ENCODE measurements at places on chromosomes 16 and 17.

DNA sequence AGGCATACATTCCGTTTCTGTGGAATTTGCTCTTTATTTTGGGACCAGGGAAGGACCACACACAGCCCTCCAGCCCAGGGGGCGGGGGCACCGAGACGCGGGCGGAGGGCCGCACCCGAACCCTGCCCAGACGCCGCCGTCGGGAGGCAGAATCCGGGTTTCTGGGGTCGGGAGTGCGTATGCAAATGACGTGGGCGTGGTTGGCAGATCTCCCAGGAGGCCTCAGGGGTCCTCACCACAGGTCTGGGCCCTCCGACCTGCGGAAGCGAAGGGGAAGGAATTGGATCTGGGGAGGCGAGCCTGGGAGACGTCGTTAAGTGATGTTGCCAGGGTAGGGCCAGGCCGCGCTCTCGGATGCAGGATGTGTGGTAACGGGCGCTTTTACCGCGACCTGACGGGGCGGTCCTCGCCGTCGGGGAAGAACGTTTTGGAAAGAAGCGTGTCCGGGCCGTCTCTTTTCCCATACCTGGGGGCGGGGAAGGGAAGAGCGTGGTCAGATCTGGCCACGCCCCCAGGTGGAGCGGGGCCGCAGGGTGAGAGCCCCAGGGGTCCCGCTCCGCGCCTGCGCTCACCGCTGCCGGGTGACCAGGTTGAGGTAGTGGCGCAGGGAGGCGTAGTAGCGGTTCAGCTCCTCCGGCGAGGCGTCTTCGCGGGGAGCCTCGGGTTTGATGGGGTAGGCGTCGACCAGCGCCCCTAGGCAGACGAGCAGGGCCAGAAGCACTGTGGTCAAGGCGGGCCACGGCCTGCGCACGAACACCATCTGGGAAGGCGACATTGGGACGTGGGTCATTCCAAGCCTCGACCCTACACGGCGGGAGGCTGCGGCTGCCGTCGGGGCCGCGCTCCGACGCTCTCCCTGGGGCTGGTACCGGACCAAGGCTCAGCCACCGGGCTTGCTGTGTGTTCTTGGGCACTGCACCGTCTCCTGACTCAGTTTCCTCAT is 745 bp downstream of the PYY start:
- peak; percentile 83 for DNase-seq

GRCh38 chr17:74571621-74572270 is 4.4 kb upstream of the CD300H start:
- DNase-seq = no peak

GRCh38 chr16:4801962-4802658 is at the start of gene ROGDI:
Gene ROGDI (minus strand): TSS chr16:4802633. CDS start chr16:4802571, 62 bp downstream.
- DNase-seq = peak; percentile 95

- DNase-seq = no peak
Observed at GRCh38 chr17:67272312-67273047, 27.5 kb upstream of the HELZ start.

DNA sequence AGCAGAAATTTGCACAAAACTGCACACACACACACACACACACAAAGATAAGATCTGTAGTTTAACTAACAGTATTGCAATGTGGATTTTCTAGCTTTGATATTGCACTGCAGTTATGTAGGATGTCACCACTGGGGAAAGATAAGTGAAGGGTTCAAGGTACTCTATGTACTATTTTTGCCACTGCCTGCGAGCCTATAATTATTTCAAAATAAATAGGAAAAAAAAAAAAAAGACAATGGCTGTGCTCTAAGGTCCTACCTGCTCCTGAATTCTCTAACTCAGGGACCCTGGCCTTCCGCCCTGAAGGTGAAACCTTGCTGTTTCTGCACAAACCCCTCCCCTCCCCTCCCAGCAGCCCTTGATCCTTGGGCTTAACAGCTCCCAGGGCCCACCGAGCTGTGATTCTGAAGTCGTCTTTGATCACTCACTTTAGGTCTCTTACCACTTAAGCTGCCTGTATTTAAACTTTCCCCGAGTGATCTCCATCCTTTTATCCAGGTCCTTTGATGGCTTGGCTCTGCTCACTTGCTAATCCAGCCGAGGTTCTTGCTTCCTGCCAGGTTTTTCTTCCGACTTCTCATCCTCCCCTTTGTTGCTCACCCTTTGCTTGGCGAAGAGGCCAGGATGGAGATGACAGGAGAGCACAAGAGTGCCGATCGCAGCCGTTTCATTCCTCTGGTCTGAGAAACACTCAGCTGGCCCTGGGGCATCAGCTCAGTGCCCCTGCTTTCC is 37.7 kb downstream of the TMEM114 start:
- peak; percentile 47 for DNase-seq

GRCh38 chr16:81923296-81923695 is 88.0 kb downstream of the SDR42E1 start:
- no peak for DNase-seq

GRCh38 chr16:64184156-64184555 is 937.7 kb downstream of the CDH11 start:
- DNase-seq = no peak

DNA sequence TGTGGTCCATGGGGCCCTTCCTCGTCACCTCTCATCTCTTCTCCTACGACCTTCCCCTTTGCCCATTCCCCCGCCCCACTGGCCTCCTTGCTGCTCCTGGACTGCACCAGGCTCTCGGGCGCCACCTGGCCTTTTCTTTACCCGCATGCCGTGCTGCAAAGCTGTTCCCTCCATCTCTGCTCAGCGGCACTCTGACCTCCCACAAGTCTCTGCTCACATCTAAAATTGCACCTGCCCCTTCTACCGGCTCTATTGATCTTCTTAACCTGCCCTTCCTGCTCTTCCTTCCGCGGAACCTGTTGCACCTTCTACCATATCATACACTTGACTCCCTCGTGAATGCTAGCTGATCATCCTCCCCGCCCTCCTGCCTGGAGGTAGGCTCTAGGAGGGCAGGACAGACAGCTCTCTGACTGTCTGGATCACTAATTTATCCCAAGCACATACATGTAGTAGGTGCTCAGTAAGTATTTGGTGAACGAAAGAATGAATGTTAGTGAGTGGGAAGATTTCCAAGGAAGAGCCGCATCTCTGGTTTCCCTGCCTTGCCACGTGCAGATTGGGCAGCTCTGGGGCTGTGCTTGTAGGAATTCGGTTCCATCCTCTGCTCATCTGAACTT is 17.3 kb downstream of the DNAH17 start:
- peak; percentile 60 for DNase-seq

GRCh38 chr16:57013229-57013628 is 23.9 kb downstream of the NLRC5 start:
- no peak for DNase-seq

DNA sequence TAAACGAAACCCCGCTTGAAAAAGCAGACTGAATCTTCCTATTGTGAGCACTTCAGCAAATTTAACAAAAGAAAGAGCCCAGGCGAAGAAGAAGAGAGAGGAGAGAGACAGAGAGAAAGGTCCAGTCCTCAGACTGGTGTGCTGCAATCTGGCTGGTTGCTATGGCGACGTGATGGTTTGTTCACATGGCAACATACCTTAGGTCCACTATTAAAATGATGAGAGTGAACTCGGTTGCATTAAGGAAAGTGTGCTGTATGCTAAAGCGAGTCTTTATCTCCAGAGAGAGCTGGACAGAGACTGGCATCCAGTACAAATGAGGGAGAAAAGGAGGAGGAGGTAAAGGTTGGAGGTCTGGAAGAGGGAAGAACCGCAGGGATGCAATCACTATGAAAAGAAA is 271.8 kb upstream of the ZFHX3 start:
- DNase-seq = no peak

- no peak for DNase-seq
Observed at GRCh38 chr17:48484256-48484655, 46.6 kb downstream of the HOXB1 start.

DNA sequence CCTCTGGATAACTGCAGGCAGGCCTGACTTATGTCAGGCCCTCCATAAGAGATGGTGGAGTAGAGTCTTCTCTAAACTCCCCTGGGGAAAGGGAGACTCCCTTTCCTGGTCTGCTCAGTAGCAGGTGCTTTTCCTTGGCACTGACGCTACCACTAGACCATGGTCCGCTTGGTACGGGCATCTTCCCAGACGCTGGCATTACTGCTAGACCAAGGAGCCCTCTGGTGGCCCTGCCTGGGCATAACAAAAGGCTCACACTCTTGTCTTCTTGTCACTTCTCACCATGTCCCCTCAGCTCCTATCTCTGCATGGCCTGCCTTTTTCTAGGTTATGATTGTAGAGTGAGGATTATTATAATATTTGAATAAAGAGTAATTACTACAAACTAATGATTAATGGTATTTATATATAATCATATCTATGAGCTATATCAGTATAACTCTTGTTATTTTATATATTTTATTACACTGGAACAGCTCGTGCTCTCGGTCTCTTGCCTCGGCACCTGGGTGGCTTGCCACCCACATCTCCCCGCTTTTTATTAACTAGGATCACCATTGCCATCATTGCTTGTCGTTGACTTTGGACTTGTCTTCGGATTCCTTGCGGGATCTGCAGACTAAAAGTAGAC is 59.8 kb upstream of the ARL4D start:
- DNase-seq = peak; percentile 67

DNA sequence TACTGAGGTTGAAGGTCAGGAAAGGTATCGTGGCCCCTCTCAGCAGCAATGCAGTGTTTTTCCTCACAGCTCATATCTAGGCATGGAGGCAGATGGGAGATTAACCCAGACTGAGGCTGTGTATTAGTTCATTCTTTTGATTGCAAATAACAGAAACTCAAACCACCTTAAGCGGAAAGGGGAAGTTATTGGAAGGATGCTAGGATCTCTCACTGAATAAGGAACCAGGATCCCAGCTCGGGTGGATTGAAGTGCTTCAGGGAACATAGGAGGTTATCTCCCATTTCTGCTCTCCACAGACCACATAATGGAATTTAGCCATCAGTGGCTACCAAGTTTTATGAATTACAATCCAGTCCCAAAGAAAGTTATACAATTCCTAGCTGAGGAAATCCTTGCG is 8.2 kb downstream of the ZNF689 start:
- no peak for DNase-seq

DNA sequence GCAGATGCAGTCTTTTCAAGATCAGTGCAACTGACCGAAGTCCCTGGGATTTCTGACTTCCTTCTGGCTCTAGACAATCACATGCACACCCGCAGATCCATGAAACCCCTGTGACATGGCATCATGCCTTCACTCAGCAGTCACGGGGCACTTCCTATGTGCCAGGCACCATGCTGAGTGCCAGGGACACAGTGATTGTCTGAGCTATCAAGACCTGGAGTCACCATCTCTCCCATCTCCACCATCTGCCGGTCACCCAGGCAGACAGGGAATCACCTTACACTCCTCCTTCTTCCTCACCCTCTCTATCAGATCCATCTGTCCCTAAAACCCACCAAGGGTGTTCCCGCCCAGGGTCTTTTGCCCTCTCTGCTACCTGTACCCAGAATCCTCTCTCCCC is 5.3 kb downstream of the BEAN1 start:
- DNase-seq = no peak

DNA sequence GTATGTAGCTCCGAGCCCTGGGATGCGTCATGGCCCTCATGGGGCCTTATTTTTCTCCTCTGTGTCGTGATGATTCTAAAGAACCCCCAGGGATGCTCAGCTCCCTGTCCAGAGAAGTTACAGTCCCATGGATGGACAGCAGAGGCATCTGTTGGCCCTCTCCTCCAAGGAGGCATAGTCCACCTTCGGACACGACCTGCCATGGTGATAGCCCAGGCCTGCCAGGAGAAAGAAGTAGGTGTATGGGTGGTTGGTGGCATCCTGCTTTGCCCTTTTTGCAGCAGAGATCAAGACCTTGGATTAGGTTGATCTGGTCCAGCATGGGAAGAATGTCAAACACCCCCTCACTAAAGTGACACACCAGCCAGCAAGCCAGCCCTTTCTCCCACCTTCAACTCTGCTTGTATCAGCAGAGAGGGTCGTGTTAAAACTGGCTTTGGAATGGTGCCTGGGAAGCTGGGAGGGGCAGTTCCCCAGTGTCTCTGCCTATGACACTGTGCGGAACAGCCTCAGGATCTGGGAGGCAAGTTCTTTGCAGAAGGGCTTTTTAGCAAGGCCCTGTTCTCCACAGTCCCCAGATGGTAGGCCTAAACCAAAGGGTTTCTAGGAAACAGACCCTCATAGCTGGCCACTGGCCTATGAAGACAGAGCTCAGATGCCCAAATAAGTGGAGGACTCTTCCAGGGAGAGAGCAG is 259.9 kb upstream of the RPL38 start:
- DNase-seq = no peak

DNA sequence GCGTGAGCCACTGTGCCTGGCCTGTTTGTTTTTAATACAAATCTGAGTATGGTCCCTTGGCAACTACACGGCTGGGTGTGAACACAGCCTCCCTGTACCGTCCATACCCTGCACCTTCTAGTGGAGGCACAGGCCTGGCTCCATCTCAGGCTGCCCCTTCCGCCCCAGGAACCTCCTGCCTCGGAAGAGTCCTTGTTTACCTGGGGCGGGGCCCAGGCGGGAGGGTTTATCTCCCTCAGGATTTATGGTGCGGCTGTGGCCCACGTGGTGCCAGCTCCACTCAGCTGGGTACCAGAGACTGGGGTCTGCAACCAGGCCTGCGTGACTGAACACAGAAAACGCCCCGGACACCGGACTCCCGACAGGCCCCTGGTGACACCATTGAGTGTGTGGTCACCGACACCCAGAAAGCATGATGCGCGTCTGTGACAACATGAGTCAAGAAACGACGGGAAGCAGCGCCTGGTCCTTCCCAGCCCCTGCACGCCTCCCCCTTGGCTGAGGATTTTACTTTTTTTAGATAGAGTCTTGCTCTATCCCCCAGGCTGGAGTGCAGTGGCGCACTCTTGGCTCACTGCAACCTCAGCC is 19.0 kb downstream of the UNKL start:
- no peak for DNase-seq

DNA sequence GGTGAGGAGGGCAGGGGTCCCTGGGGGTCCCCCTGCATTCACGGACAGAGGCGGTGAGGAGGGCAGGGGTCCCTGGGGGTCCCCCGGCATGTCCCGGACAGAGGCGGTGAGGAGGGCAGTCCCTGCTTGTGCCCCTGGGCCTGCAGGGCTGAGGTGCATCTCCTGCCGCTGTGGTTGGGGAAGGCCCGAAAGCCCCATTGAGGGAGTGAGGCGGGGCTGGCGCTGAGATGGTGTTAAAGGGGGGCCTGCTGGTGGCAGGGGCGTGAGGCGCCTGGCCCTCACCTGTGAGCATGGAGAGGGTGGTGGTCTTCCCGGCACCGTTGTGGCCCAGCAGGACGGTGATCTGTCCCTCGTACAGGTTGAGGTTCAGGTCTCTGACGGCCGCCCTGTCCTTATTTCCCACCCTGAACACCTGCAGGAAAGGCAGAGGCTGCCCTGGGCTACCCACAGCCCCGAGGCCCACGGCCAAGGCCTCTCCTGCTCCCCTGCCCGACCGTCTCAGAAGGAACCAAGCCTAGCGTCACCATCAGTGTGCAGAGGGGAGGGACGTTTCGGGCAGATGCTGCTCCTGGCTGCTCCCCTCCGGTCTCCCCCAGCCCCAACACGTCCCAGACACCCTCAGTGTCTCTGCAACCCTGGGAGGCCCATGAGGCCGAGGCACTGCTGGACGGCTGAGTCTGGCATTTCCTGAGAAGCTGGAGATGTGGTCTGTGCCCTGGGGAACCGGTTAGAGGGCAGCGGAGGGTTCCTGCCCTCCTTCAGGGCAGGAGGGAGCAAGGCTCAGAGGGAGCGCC is 31.4 kb upstream of the RNPS1 start:
- DNase-seq = no peak

- no peak for DNase-seq
Observed at GRCh38 chr17:42667088-42667951, 8.2 kb downstream of the TUBG2 start.
